GM04503 (cell line): ENCODE measurements at places on chromosomes 11 and 22.
A peak's percentile ranks its signal among the peaks of the same experiment; 100 is the strongest.

DNA sequence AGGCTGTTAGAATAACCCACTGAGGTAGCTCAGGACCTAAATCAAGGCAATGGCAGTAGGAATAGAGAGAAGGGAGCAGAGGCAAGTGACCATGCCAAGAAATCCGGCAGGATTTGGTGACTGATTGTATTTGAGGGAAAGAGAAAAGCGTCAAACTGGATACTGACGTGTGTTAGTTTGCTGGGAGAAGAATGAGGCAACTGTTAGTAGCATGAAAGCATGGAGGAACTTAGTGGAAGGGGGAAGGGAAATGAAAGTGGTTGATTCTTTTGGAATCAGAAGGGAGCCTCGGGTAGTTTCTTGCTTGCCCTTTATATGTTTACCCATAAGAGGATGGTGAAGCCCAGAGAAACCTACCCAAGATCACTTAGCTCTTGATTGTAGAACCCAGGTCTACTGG lies 8.3 kb downstream of the PPFIBP2 start:
- DNase-seq: no peak

- no peak for DNase-seq
These were observed 80.8 kb upstream of the SORL1-AS1 start for GRCh38 chr11:121533601-121534000.

DNA sequence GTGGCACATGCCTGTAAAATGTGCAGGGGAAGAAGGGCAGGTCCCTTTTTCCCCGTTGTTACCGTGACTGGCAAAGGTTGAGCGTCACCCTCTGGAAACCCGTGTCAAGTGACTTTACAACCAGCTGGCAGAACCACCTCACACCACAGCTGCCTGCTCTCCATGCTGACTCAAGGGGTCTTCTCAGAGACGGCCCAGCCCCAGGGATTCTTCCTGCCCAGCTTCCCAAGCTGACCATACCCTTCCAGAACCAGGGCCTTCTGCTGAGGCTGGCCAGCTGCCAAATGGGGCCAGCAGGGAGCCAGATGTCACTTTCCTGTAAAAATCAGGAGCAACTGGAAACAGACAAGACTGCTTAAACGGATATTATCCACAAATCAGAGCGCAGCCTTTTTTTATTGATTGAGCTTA lies 6.3 kb downstream of the PC start:
- no peak for DNase-seq

- DNase-seq: no peak
These were observed 6.8 kb downstream of the OR51B2 start for GRCh38 chr11:5317292-5317691.

- peak; percentile 92 for DNase-seq
These were observed 132.4 kb upstream of the ZC3H12C start for GRCh38 chr11:109960831-109961230.

GRCh38 chr22:44735518-44736428 lies 16.6 kb upstream of the ARHGAP8 start:
- DNase-seq: no peak

GRCh38 chr22:39147335-39148025 lies 5.0 kb downstream of the CBX7 start:
- no peak for DNase-seq

GRCh38 chr11:34501500-34501899 lies 12.1 kb downstream of the ELF5 start:
- peak; percentile 69 for DNase-seq

GRCh38 chr11:130522284-130522961 lies 74.0 kb downstream of the ADAMTS15 start:
- DNase-seq: peak; percentile 55

- no peak for DNase-seq
These were observed 822 bp downstream of the MARK2 start for GRCh38 chr11:63839508-63840355.

- no peak for DNase-seq
These were observed 12.7 kb upstream of the CPT1A start for GRCh38 chr11:68854273-68854958.

- DNase-seq: no peak
These were observed 31.4 kb downstream of the NUMA1 start for GRCh38 chr11:72048766-72049460.

DNA sequence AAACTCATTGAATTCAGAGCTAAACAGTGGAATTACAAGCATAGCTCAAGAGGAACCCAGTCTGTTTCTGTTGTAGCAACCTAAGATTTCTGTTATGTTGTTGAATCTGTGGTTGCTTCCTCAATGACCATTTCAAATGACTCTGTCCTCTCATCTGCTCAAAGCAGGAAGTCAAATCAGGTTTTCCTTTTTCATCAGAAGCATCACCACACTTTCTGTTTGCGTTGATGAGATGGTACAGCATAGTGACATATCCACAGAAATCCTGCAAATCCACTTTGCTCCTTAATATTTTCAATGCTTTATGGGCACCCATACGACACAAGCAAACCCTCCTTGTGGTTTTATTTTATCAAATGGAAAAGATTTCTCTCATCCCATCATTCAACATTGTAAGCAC lies 12.6 kb upstream of the UCP2 start:
- peak; percentile 15 for DNase-seq

GRCh38 chr11:35180317-35181233 lies 41.6 kb downstream of the CD44 start:
- peak; percentile 37 for DNase-seq

DNA sequence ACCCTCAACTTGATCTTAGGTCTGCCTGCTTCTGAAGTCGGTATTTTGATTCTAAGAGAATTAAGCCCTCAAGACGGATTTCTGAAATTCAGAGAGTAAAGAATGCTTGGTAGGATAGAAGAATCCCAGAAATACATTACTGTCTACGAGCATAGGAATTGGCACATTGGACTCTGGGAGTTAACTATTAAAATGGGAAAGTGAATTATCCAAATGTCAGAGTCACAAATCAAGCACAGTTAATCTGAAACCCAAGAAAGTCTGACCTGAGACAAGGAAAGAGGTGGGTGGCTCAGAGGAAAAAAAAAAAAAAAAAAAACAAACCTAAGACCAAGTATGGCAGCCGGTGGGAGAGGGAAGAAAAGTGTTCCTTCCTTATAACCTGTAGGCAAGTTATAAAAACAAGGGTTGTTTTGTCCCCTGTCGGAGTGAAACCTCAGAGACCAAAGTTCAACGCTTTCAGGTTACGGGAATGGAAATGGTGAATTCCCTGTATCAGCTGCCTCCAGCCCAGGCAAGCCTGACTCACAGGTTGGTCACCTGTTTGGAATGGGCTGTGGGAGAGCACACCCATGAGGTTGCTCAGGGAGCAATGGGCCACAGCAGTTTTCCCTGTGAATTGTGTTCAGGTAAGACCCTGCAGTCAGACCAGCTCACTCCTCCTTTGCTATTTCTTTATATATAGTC lies 139.0 kb downstream of the ETS1 start:
- no peak for DNase-seq

DNA sequence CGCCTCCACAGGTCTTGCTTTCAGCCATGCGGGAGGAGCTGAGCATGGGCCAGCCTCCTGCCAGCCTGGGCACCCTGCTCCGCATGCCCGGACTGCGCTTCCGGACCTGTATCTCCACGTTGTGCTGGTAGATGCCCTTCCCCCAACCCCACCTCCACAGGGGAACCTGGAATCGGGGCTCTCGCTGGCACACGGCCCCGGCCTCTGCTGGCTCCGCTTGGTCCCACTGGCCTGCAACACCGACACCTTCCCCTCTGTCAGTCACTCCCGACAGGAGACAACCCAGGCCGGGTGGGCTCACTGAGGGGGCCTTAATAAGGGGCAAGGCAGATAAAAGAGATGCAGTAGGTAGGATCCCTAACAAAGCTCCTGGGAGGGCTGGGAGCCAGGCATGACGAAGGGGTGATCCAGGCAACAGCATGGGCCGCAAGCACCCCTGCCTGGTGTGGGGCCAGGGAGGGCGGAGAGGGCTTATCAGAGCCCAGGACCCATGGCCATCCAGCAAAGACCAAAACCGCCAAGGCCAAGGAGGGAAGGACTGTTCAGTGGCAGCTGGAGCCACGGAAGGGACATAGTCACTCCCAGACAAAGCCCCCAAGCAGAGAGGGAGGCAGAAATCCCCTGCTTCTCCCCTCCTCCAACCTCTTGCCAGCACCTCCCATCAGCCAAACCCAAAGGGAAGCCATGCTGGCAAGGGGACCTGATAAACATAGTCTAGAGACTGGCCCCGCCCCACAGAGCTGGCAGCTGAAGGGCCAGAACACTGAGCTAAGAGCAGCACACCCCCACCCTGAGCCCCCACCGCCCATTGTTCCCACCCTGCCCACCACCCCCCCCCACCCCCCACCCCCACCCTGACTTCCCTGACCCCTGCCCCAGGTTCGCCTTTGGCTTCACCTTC lies 8.0 kb downstream of the SLC22A12 start:
- no peak for DNase-seq

GRCh38 chr11:1040428-1041148 lies 4.1 kb upstream of the MUC6 start:
- no peak for DNase-seq

DNA sequence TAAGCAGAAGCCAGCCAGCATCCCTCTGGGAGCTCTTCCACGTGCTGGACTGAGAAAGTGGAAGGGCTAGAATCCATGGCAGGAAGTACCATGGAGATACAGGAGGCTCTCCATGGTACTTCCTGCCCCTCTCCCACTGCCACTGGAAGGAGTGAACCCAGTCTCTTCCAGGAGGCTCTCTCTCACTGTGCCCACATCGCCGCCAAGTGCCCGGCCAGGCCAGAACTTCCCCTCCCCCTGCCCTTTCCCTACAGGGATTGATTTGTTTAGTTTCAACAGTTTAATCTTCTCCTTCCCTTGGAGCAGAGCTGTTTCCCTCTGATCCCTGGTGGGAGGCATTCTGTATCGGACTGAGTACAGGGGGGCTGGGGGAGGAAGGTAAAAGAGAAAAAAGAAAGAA lies 133.6 kb downstream of the DSCAML1 start:
- DNase-seq: no peak

DNA sequence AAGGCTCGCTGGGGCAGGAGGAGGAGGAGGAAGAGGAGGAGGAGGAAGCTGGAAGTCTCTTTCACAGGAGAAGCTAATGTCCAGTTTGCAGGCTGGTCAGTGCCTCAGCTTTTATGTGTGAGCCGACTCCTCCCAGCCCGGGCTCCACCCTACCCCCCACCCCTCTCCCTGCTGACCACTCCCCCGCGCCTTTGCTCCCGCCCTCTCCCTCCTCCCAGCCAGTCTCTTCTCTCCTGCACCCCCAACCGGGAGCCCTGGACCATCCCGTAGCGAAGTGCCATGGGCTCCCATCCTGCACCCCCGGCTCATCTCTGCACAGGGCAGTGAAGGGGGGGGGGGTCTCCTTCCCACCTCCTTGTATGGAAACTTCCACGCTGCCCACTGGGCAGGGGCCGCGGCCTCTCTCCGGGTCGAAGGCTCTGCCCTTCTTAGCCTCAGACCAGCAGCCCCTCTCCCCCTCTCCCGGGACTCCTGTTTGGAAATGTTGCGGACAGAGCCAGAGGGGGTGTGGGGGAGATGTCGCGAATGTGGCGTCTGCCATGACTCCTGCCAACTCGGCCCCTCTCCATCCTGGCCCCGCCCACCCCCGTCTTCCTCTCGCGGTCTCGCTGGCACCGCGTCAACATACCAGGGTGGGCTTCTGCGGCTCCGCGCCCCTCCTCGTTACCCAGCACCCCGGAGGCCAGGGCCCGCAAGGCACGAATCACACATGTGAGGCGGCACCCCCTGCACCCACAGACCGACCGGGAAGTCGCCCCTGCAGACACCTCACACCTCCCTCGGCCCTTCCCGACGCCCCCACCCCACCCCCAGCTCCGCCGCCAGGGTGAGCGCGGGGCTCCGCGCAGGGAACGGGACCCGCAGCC lies 1.8 kb downstream of the IGF2 start:
- no peak for DNase-seq

DNA sequence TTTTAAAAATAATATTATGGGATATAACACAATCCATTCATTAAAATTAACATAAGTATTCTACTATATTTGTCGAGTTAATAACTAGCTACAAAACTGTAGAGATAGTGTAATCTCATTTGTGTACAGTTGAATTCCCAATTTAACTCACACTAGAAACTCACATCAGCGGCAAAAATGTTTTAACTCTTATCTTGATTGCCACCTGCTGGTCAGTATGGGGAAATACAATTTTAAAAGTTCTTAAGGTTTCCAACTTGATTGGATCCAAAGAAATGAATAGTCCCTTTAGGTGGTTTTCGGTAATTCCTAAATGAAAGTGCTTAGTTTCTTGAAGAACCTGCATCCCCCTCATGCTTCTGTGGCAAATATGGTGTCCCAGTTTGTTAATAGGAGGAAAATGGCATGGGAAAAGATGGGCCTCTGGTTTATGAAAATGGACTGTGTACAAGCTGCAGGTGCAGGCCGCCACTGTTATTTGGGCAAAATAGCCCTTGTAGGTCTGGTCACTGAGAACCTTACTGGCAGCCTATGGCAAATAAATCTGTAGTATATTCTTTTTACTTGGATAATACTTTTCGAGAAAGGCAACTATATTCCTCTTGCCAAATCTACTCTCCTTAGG lies 33.7 kb upstream of the SLC17A6 start:
- DNase-seq: no peak

DNA sequence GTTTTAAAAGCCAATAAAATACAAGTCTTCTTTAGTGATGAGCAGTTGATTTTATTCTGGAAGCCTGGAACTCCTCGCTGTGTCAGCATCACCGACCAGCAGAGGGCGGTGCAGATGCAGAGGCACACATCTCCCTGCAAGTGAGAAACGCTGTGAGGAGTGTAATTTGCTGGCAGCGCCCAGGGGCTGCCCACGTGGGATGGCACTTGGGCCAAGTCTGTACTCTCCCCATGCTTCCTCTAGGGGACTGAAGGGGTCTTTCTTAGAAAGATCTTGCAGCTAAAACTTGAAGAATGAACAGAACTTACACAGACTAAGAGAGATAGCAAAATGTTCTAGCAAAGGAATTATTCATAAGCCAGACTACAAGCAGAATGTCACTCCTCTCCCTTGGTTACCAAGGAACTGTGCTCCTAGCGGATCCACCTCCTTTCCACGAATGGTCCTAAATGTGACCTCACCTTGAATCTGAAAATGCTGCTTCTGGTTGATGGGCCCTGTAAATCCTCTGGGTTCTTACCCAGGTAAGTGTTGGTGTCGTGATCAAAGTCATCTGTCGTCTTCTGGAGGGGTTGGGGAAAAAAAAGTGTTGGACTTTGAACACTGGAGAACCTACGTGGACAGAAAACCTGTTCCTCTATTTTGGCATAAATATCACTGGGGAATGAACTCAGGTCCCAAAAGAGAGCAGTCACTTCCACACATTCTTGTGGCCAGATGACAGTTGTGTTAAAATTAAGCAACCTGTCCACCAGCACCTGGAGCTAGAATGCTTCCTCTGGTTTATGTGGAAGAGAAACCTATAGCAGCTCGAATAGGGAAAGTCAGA lies 31.8 kb downstream of the CNTF start:
- DNase-seq: no peak

- DNase-seq: no peak
These were observed 157.8 kb downstream of the EFCAB6 start for GRCh38 chr22:43654271-43654670.

DNA sequence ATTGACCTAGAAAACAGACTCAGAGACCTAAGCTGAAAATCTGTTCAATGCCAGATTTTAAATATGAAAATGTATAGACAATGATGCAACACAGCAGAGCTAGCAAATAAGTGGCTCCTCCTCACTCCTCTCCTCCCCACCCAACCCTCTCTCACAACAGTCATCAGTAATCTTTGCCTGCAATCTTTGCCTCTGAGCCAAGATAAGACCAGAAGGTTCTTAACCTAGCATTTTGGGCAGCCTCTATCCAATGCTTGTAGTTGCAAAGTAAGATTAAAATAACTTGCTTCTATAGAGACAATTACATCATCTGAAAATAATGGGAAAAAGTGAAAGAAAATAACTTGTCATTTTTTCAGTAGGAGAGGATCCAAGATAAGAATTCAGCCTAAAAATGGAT lies 117.3 kb downstream of the PARVA start:
- DNase-seq: peak; percentile 17
